ENCODE measurements at places on chromosomes 4 and X.
A peak's percentile ranks its signal among the peaks of the same experiment; 100 is the strongest.

GRCh38 chr4:89101256-89102161, 9.8 kb upstream of the TIGD2 start:
- DNase-seq = no peak

GRCh38 chrX:109952985-109953905, 49.7 kb upstream of the TMEM164 start:
- no peak for DNase-seq

DNA sequence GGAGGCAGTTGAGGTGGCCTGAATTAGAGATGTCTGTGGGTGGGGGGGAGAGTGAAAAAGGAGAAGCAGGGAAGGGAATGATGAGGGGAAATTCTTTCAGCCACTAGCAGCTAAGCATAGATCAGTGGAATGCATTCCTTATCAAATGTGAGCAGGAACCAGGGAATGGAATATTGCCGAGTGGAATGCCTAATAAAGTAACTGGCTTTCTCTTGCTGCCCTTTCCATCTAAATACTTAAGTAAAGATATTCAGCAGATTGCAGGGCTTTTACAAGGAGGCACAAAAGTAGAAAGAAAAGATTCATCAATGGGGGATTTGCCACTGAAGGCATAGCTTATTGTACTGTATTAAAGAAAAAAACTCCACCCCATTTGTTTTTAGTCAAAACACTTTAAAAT, 263.0 kb upstream of the RPS6KA3 start:
- DNase-seq = no peak

DNA sequence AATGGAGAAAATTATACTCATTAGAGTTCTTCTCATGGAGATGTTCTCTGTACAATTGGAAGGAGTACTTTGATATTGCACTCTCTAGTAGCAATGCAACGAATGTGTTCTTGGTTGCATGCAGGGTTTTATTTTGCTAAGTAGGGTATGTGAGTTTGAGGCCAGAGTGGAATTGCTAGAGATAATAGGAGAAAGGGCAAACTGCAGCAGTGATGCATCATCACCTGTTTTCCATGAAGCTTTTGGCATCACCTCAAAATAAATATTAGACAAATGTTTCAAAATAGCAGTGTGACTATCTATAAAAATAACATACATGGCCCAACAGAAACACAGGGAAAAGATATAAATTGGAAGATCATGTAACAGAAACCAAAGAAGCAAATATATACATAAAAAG, 93.3 kb downstream of the TIGD2 start:
- DNase-seq = peak; percentile 61

GRCh38 chr4:111454961-111455360, 690.3 kb upstream of the FAM241A start:
- DNase-seq = peak; percentile 47

DNA sequence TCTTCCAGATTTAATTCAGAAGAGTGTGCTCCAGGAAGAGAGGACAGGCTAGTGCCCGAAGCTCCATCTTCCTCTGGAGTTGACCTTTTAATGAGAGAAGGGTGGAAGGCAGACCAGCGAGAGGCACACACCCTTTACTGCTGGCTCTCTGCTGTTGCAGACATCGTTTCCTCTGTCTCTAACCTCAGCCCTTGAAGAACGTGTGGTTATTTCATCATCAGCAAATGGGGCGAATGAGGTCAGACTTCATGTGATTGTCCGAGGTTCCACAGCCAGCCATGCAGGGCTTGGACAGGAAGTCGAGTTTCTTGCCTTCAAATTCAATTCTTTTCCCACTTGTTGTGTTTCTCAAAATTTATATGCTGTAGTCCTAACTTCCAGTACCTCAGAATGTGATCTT, 155.2 kb upstream of the MSX1 start:
- DNase-seq = no peak
